Activated CD4-positive, alpha-beta T cell treated with anti-CD3 and anti-CD28 coated beads, Interleukin-2, amount 50 U/mL, for 24 hours (primary cell): ENCODE measurements at places on chromosomes 2 and 18.

GRCh38 chr2:106983305-106983704 is 97.3 kb upstream of the ST6GAL2 start:
- DNase-seq = no peak

DNA sequence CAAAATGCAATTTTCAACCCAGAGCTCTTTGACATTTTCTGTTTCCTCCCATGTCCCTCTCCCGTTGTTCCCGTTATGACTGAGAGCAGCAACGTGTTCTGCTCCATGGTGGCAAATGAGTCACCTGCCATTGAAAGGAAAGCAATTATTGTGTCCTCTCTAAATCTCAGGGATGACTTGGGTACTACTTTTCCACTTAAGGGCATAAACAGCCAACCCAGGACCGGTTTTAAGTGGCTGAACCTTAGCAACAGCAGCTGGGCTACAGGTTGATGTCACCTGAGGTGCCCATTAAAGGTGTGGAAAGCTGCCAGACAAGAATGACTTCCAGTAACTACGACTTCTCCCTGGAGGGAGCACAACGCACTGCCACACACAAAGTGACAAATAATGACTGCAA is 236.8 kb downstream of the NCKAP5 start:
- DNase-seq = no peak

- no peak for DNase-seq
Measured at GRCh38 chr18:26119246-26119645, 14.4 kb upstream of the PSMA8 start.

- no peak for DNase-seq
Measured at GRCh38 chr18:54148151-54148550, 76.3 kb downstream of the MBD2 start.

DNA sequence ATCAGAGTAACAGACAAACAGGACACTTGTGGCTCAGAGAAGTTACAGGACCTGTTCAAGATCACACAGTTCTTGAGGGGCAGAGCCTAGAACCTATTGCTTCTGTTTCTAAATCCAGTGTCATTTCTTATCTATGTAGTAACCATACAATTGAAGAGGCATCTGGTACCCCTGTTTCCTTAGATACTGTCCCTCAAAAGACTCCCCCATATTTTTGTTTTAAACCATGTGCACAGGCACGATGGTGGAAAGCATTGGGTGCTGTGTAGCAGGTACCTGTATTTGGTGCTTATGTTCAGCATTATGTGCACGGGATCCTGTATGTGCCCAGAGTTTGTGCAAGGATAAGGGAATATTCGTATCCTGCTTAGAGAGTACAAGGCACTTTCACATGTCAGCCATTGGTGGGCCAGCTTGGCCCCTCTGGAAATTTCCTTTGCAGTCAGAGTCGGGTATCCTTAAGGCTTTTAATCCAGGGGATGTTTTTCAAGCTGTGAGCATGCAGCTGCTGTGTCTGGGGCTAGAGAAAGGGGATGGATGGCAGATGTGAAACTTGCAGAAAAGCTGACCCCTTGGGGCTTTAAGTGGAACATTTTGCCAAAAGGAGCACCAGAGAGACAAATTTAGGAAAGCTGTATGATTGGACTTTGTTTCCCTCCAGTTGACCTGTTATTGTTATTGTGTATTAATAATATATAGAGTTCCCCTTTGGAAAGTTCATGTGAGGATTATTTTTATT is 2.1 kb downstream of the LBH start:
- DNase-seq = no peak

GRCh38 chr18:8424917-8425725 is 184.1 kb upstream of the RAB12 start:
- no peak for DNase-seq

GRCh38 chr2:172211512-172211911 is 108.8 kb upstream of the DLX2 start:
- DNase-seq = no peak

GRCh38 chr2:86646865-86647264 is 23.2 kb upstream of the RNF103 start:
- DNase-seq = no peak

DNA sequence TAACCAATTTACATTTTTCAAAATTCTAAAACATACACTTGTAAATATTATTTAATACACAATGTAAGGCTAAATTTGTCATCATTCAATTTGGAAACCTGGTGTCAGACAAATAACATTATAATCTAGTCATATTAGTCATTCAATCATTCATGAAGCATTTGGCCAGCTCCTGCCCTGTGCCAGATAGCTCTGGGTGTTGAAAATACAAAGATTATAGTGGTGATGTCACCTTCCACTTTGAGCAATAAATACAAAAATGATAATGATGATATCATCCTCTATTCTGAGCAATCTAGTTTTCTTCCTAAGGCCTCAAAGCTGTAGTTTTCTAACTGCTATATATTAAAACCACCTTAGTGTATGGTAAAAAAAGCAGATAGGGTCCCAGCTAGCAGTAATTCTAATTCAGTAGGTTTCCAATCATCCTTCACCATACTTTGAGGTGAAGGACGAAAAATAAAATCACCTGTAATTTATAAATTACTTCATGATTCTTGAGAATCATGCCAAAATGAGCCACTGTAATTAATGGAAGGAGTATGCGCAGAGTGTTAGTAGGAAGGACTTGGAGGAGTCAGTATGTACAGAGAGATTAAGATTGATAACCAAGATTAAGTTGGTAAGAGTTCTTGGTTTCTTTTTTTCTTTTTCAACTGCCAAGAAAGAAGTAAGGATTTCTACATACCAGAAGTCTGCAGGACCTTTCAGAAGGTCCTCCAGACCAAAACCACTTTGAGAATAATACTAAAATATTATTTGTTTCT is 23.2 kb downstream of the MEMO1 start:
- DNase-seq = no peak

GRCh38 chr2:170322140-170322766 is 144.3 kb downstream of the MYO3B start:
- no peak for DNase-seq

- peak; percentile 27 for DNase-seq
Measured at GRCh38 chr2:241842620-241843211, 16.0 kb downstream of the PDCD1 start.

DNA sequence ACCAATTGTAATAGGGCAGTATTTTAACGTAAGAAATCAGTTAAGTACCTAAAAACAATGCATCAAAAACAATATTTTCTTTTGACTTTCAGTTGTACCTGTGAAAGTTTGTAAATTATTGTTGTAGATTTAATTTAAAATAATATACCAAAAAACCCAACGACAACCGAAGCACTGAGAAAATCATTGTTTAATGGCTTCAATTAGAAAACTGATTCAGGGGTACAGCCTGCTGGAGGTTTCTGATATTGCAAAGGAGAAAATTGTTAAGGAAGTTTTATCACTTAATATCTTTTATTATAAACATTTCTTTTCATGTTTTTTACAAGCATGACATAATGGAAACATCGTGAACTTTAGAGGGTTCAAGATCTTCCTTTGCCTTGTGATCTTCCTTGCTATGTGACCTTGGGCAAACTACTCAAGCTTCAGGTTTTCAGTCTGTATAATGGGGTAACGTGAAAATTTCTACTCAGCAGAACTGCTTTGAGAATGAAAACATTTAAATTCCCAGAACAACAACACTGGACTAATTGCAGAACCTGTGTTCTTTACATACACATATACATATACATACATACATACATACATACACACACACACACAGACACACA is 76.3 kb upstream of the GLS start:
- DNase-seq = no peak

GRCh38 chr2:127155028-127155581 is 48.2 kb upstream of the BIN1 start:
- no peak for DNase-seq

DNA sequence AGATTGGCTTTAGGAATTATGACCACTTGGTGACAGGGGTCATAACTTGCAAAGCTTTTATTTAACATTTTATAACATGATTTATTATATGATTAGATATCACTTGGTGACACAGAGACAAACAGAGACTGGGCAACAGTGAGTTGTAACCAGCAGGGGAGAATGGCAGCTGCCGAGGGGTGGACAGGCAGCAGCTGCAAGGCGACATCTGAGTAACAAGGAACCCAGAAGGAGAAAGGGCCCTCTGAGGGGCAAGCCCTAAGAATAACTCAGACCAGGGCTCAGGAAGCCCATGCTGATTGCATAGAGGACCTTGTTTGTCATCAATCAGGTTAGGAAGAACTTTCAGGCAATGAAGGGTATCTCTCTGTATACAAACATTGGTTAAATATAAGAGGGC is 339.9 kb upstream of the SOX11 start:
- no peak for DNase-seq

- no peak for DNase-seq
Measured at GRCh38 chr2:45595721-45596435, 15.2 kb downstream of the SRBD1 start.

DNA sequence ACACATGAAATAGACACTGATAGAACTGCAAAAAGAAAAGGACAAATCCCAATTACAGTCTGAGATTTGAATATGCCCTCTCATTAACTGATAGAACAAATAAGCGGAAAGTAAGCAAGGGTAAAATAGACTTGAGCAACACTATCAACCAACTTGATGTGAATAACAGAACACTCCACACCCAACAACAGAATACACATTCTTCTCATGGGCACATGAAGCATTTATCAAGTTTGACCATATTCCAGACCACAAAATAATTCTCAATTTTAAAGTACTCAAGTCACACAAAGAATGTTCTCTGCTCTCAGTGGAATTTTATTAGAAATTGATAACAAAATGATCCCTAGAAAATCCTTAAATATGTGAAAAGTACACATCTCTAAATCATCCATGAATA is 19.0 kb downstream of the ETAA1 start:
- no peak for DNase-seq

GRCh38 chr2:22904126-22904684 is 480.8 kb upstream of the KLHL29 start:
- DNase-seq = no peak

GRCh38 chr2:169360984-169361705 is 1.2 kb downstream of the LRP2 start:
- DNase-seq = no peak

DNA sequence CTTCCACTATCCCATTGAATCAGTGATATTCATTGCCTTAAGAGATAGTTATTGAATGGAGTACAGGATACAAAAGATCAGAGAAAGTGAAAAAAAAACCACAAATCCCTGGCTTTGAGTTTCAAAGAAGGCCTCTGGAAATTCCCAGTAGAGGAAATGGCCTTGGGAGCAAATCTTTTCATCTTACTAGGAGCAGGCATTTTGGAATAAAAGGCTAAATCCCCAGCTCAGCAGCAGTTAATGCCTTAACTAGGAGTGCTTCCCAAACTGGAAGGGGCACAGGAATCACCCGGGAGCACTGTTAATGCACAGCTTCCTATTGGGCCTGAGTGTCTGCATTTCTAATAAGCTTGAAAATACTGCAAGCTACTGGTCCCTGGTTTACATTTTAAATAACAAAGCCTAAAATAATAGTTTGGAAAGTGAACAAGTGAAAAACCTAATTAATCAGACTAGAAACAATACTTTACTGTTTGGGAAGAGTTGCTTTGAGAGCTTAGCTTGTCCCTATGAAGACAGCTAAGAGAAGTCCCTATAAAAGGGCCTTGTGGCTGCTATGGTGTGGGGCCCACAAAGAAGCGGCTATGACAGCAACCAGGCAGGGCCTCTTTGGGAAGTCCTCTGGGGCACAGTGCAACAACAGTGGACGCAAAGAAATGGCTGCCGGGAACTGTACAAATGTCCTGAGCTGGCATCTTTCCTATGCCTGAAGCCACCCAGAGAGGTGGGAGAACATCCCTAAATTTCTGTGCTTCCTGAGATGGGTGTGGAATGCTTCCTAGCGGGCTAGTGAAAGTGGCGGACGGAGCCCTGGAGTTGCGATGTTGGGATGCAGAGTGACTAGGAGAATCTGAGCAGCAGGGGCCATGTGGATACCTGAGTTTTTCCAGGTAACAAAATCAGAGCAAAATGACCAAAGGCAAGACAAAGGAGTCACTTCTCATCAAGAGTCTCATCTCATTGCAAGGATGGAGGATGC is 117.1 kb upstream of the KLHL14 start:
- DNase-seq = no peak

DNA sequence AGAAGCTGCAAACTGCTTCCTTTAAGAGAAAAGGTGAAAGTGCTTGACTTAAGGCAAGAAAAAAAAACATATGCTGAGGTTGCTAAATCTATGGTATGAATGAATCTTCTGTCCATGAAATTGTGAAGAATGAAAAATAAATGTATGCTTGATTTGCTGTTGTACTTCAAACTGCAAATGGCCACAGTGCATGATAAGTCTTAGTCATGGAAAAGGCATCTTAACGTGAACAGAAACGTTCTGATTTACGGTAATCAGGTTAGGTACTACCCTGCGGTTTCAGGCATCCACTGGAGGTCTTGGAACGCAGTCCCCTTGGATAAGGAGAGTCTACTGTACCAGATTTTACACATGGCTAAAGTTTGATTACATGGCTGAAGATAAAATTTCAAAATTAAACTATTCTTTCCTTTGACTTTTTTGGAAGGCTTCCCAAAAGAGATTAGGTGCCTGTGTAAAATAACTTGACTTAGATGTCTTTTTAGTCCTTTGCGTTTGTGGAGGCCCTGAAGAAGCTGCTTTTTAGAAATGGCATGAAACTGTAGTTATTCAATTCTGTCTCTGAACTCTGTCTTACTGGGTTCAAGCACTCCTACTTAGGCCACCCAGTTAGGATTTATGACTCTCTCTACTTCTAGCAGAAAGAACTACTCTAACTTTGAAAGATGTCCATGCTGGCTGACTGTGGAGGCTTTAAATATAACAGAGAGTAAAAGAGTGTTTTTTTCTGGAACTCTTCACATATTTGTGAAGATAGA is 35.9 kb upstream of the SCN9A start:
- no peak for DNase-seq

DNA sequence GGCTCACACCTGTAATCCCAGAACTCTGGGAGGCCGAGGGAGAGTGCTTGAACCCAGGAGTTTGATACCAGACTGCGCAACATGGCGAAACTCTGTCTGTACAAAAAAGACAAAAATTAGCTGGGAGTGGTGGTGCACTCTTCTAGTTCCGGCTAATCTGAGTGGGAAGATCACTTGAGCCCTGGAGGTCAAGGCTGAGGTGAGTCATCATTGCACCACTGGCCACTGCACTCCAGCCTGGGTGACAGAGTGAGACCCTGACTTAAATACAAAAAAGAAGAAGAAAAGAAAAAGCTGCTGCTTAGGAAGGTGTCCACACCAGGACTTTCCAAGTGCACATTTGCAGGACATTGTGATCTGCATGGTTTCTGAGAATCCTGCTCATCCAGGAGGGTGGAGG is 16.4 kb downstream of the SKOR2 start:
- no peak for DNase-seq

DNA sequence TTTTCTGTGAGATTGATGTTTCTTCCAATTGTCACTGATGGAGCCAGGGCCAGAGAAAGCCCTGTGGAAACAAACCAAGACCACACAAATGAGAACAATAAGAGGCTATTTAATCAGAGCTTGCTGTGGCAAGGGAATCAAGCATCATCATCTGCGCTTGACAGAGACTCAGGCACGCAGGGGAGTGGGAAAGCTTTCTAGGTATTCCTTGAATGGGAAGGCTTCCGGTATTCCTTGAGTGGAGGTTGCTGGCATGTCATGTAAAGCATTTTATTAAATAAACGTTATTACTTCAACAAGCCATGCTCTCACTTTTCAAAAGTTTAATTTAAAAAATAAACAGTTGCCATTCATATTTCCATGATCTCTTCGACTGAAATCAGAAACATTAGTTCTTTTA is 194.6 kb upstream of the SYT4 start:
- DNase-seq = no peak
